ENCODE measurements at places on chromosomes 12 and 14.
A peak's percentile ranks its signal among the peaks of the same experiment; 100 is the strongest.

- no peak for DNase-seq
These were observed 37.8 kb downstream of the ARF6 start for GRCh38 chr14:49930720-49931119.

- DNase-seq = no peak
These were observed 393.5 kb downstream of the CCDC91 start for GRCh38 chr12:28583701-28584261.

DNA sequence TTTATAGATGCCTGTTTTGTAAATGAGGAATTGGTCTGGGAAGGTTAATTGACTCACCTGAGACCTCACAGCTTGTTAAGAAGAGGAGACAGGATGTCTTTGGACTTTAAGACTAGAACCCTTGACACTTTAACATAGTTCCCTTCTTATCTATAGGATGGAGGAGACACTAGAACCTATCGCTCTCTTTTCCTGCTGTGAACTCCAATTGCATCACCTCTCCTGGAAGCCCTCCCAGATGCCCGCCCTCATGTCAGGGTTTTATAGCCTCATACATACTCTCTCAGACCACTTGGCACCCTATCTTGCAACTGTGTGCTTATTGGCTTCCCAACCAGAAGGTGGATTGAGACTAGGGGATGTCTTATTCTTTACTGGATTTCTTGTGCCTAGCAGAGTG is 2.5 kb upstream of the CTDSP2 start:
- DNase-seq = no peak

- no peak for DNase-seq
These were observed 27.5 kb downstream of the AMN start for GRCh38 chr14:102949801-102950451.

GRCh38 chr12:100738086-100738485 is 56.5 kb upstream of the ANO4 start:
- no peak for DNase-seq

- peak; percentile 23 for DNase-seq
These were observed 5.3 kb upstream of the ACACB start for GRCh38 chr12:109110988-109111495.

GRCh38 chr12:119574255-119574654 is 19.3 kb upstream of the TMEM233 start:
- no peak for DNase-seq

DNA sequence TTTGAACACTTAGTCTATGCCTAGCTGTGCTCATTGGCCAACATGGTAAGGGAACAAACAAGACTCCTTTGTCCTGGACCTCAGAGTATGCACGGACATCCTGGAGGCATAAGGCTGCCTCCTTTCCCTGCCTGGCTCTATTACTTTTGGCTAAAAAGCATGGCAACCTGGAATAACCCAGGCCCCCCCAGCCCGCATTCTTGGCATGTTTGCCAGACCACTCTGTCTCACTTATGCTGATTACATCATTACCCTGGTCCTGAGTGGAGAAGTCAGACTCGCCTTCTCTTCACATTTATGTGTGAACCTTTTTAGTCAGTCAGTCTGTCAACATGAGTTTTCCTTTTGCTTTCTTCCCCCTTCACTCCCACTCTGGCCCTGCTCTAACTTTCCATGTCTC is 58.0 kb upstream of the ELK3 start:
- no peak for DNase-seq

- DNase-seq = peak; percentile 97
These were observed at the start of gene NCKAP5L for GRCh38 chr12:49828133-49829091. TSS of gene NCKAP5L (minus strand) at chr12:49828413. CDS start at chr12:49804044, 24,369 bp downstream.

GRCh38 chr12:70251226-70251625 is 8.0 kb downstream of the CNOT2 start:
- peak; percentile 9 for DNase-seq

GRCh38 chr14:78848234-78848820 is 678.2 kb downstream of the NRXN3 start:
- DNase-seq = peak; percentile 50
